ENCODE measurements at places on chromosomes 16 and 17. TPM values are rescaled to one million over a fixed set of nuclear protein-coding genes. Genes with fewer than 3 reads are reported as not detected.

METRNL gene
- total RNA-seq = 18.2 TPM

RNF227 gene
- 8.1 TPM for total RNA-seq

INO80E gene
- total RNA-seq = 27.7 TPM

MCRIP1 gene
- total RNA-seq = 88.1 TPM

MYH2 gene
- total RNA-seq = under 0.01 TPM

ZC3H18 gene
- 19.8 TPM for total RNA-seq

TBC1D16 gene
- 35.5 TPM for total RNA-seq

CCDC154 gene
- 0.23 TPM for total RNA-seq

CLEC18A gene
- 0.69 TPM for total RNA-seq

TMEM114 gene
- not detected for total RNA-seq

TOX3 gene
- 15.9 TPM for total RNA-seq

GLOD4 gene
- total RNA-seq = 67.6 TPM

C1QTNF8 gene
- not detected for total RNA-seq

FBXW10B gene
- 0.69 TPM for total RNA-seq

BFAR gene
- total RNA-seq = 55.4 TPM

SLC5A10 gene
- not detected for total RNA-seq

DHRS7C gene
- not detected for total RNA-seq

TEKT1 gene
- 9.5 TPM for total RNA-seq

DNAH17 gene
- total RNA-seq = 0.23 TPM

CMTM1 gene
- 5.5 TPM for total RNA-seq

TOM1L1 gene
- total RNA-seq = 30.9 TPM

CES4A gene
- total RNA-seq = 9.2 TPM

TBX6 gene
- 0.23 TPM for total RNA-seq

KRTAP3-2 gene
- total RNA-seq = not detected

TBC1D3B gene
- 0.69 TPM for total RNA-seq

DYNLRB2 gene
- 9.5 TPM for total RNA-seq

CA10 gene
- 93.2 TPM for total RNA-seq

PRPSAP2 gene
- total RNA-seq = 90.7 TPM

CEP131 gene
- 11.1 TPM for total RNA-seq

ARSG gene
- 15.0 TPM for total RNA-seq

XPO6 gene
- total RNA-seq = 94.6 TPM

MT4 gene
- total RNA-seq = not detected

CCL22 gene
- total RNA-seq = not detected

TMEM170A gene
- 48.9 TPM for total RNA-seq

JPH3 gene
- 45.9 TPM for total RNA-seq

DNAH3 gene
- 3.7 TPM for total RNA-seq

DNAAF8 gene
- total RNA-seq = 2.1 TPM

NPW gene
- total RNA-seq = not detected

FSCN2 gene
- total RNA-seq = 1.4 TPM

TLK2 gene
- 70.8 TPM for total RNA-seq

DNAI2 gene
- total RNA-seq = 0.92 TPM

KIF19 gene
- total RNA-seq = 2.3 TPM

TMEM238L gene
- not detected for total RNA-seq

KRT33A gene
- not detected for total RNA-seq

HSF5 gene
- total RNA-seq = 0.23 TPM

ABCA5 gene
- total RNA-seq = 78.2 TPM

PPL gene
- total RNA-seq = 13.4 TPM

ABCC12 gene
- total RNA-seq = 0.46 TPM

All from diencephalon (tissue), 1 donor.